ENCODE measurements at places on chromosomes 12 and 14.
A peak's percentile ranks its signal among the peaks of the same experiment; 100 is the strongest.

GRCh38 chr14:64855721-64856528, 23.8 kb downstream of the SPTB start:
- no peak for DNase-seq

GRCh38 chr14:71956920-71957563, 24.8 kb downstream of the RGS6 start:
- no peak for DNase-seq

DNA sequence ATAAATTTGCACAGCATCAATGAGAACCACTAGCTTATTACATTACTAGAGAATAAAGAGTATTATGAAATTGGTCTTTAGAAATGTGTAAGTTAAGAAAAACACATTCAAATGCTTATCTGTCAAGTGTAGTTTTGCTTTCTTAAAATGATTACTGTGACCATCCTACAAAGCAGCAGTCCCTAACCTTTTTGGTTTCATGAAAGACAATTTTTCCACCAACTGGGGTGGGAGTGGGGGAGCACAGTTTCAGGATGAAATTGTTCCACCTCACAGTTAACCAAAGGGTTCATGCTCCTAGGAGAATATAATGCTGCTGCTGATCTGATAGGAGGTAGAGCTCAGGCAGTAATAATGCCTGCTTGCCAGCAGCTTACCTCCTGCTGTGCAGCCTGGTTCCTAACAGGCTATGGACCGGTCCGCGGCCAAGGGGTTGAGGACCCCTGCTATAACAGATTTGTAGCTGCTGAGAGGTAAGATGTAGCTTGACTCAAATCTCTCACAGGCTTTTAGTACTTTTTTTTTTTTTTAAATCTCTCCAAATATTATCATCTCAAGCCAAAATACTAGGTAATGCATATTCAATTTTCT, 45.4 kb downstream of the PPP4R3A start:
- DNase-seq, result peak; percentile 12

- DNase-seq, result no peak
Measured at GRCh38 chr12:80714846-80715245, 1.9 kb upstream of the MYF5 start.
